ENCODE measurements at places on chromosomes 13 and 19. TPM values are rescaled to one million over a fixed set of nuclear protein-coding genes. Genes with fewer than 3 reads are reported as not detected.

RDH13 gene
- 23.9 TPM for total RNA-seq

IGFLR1 gene
- total RNA-seq = 119 TPM

MBD3L5 gene
- not detected for total RNA-seq

TBXA2R gene
- total RNA-seq = 0.64 TPM

CEACAM3 gene
- not detected for total RNA-seq

PRSS57 gene
- total RNA-seq = not detected

GRIK5 gene
- total RNA-seq = 0.17 TPM

MRPL57 gene
- 22.8 TPM for total RNA-seq

ADM5 gene
- total RNA-seq = 4.0 TPM

SIGLEC12 gene
- total RNA-seq = not detected

P2RY11 gene
- 42.6 TPM for total RNA-seq

FCAR gene
- 0.29 TPM for total RNA-seq

GAPDHS gene
- not detected for total RNA-seq

KBTBD7 gene
- 11.1 TPM for total RNA-seq

PSMC4 gene
- total RNA-seq = 53.1 TPM

C19orf38 gene
- total RNA-seq = 0.49 TPM

SPRED3 gene
- 3.8 TPM for total RNA-seq

MAST1 gene
- not detected for total RNA-seq

SIGLEC7 gene
- total RNA-seq = 0.25 TPM

CRB3 gene
- 4.2 TPM for total RNA-seq

ZFP30 gene
- 21.8 TPM for total RNA-seq

THSD8 gene
- 3.2 TPM for total RNA-seq

MYH14 gene
- total RNA-seq = not detected

All from CD4-positive, alpha-beta memory T cell (primary cell).